ENCODE measurements at places on chromosomes 4 and X.
A peak's percentile ranks its signal among the peaks of the same experiment; 100 is the strongest.

DNA sequence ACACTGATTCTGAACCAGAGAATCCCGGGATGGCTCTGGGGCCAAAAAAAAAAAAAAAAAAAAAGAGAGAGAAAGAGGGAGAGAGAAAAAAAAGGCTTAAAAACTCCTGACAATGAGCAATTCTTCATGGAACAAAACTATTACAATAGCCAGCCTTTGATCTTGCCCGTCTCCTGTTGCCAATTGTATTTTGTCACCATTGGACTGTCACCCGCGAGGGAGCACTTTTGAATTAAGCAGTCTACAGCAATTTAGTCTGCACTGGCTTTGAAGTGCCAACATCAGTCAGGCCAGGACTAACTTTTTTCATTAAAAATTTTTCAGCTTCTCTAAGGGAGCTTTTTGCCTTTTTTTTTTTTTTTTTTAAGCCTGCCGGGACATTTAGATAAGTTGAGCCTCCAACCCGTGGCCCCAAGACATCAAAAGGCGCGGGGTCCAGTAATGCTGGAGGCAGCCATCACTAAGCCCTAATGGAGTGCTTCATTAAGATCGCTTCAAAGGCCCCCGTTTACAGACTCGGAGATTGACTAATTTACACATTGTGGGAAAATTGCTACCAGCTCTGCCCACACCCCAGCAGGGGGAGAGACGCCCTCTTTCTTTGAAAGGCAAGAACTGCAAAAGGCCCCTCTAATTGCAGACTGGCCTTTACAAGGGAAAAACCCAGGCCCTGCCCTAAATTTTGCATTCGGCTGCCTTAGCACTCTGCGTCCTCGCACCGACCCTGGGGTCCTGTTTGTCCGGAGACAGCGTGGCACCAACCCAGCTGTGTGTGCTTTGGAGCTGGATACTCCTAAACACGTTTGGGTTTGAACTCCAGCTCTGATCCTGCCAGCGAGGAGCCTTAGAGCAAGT, 98.1 kb upstream of the MSX1 start:
- no peak for DNase-seq
- H3K36me3 ChIP-seq, result no peaks in the 10 kb centered on the region
- no peak overlapping the region for H3K4me3 ChIP-seq
- H3K27me3 ChIP-seq, result peaks cover 4% of the 10 kb centered on the region
- H3K4me1 ChIP-seq, result no peaks in the 10 kb centered on the region

GRCh38 chr4:25075129-25075528, 44.4 kb upstream of the LGI2 start:
- H3K4me1 ChIP-seq, result peaks cover 7% of the 10 kb centered on the region
- no peak overlapping the region for H3K4me3 ChIP-seq
- H3K27me3 ChIP-seq, result no peaks in the 10 kb centered on the region
- no peak overlapping the region for H3K27ac ChIP-seq

- no peaks in the 10 kb centered on the region for H3K27me3 ChIP-seq
- H3K4me3 ChIP-seq, result no peak overlapping the region
- no peak overlapping the region for H3K27ac ChIP-seq
- H3K4me1 ChIP-seq, result no peaks in the 10 kb centered on the region
- DNase-seq, result no peak
- no peaks in the 10 kb centered on the region for H3K36me3 ChIP-seq
These were observed 229.7 kb upstream of the GALNT7 start for GRCh38 chr4:172938870-172939269.

- H3K27me3 ChIP-seq, result no peaks in the 10 kb centered on the region
- no peaks in the 10 kb centered on the region for H3K4me1 ChIP-seq
- DNase-seq, result no peak
- no peaks in the 10 kb centered on the region for H3K36me3 ChIP-seq
- no peak overlapping the region for H3K4me3 ChIP-seq
These were observed 388.6 kb upstream of the MAGEB2 start for GRCh38 chrX:29826742-29827141.

- H3K27me3 ChIP-seq, result no peaks in the 10 kb centered on the region
- no peaks in the 10 kb centered on the region for H3K36me3 ChIP-seq
- no peaks in the 10 kb centered on the region for H3K4me1 ChIP-seq
These were observed 1050.8 kb downstream of the C4orf33 start for GRCh38 chr4:130146773-130147172.

DNA sequence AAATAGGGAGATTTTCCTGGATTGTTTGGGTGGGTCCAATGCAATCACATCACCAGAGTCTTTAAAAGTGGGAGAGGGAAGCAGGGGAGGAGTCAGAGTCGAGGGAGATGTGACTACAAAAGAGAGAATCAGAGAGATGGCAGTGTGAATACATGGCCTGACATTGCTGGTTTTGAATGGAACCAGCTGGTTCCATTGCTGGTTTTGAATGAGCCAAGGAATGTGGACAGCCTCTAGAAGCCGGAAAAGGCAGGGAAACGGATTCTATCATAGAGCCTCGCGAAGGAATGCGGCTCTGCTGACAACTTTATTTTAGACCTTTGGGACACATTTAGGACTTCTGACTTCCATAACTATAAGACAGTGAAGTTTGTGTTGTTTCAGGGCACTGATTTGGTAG, 627.0 kb upstream of the HTR2C start:
- no peak overlapping the region for H3K27ac ChIP-seq
- no peaks in the 10 kb centered on the region for H3K27me3 ChIP-seq
- no peak for DNase-seq

DNA sequence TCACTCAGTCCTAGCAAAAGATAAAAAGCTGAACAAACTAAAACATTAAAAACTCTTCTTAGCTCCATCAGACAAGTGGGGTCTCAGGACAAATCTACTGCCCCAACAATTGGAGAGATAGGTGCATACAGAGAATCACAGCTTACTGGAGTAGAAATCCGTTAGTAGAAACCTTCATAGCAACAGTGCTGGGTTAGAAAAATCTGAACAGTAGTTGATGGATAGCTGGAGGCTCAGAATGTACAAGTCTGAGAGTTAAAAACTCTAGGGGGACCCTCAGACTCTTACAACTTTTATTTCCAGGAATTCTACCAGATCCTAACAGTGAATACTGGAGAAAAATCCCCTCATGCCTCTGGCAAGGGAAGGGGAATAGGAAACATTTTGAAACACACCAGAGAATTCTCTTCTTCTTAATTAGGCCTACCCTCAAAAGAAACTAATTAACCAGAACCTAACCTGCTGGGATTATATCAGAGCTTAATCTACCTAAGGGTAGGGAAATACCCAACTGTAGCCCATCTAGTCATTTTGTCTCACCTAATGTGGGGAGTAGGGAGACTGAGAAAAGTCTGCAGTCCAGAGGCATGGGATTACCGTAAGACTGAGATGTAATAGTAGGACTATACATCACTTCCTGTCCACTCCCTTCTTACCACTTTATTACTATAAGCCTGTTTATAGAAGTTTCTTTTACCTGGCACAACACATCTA, 165.0 kb upstream of the CTSO start:
- no peaks in the 10 kb centered on the region for H3K27me3 ChIP-seq
- no peak for DNase-seq
- no peak overlapping the region for H3K27ac ChIP-seq
- no peaks in the 10 kb centered on the region for H3K36me3 ChIP-seq
- peaks cover 2% of the 10 kb centered on the region for H3K4me1 ChIP-seq

- H3K4me1 ChIP-seq, result no peaks in the 10 kb centered on the region
- no peaks in the 10 kb centered on the region for H3K27me3 ChIP-seq
- H3K36me3 ChIP-seq, result no peaks in the 10 kb centered on the region
- H3K27ac ChIP-seq, result no peak overlapping the region
- DNase-seq, result no peak
- H3K4me3 ChIP-seq, result no peak overlapping the region
These were observed 254.4 kb downstream of the PPARGC1A start for GRCh38 chr4:23635468-23635867.

DNA sequence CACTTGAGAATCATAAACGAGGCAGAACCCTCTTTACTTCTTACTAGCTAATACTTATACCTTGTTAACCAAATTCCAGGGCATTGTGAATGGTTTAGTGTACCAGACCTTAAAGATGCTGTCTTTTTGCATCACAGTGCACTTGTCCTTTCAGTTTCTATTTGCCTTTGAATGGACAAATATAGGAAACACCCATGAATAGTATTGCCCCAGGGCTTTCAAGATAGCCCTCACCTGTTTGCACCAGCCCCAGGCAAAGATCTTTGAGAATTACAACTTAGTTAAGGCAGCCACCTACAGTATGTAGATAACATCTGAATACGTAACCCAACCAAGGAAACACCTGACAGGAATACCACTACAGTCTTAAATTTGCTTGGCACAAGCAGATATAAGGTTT, 60.8 kb upstream of the CT45A1 start:
- no peaks in the 10 kb centered on the region for H3K27me3 ChIP-seq
- no peak overlapping the region for H3K4me3 ChIP-seq
- no peak overlapping the region for H3K27ac ChIP-seq
- no peaks in the 10 kb centered on the region for H3K4me1 ChIP-seq
- no peak for DNase-seq
- H3K36me3 ChIP-seq, result no peaks in the 10 kb centered on the region

GRCh38 chrX:16986169-16986568, 39.7 kb downstream of the REPS2 start:
- no peaks in the 10 kb centered on the region for H3K4me1 ChIP-seq
- H3K27ac ChIP-seq, result no peak overlapping the region
- no peaks in the 10 kb centered on the region for H3K27me3 ChIP-seq
- no peak for DNase-seq
- H3K36me3 ChIP-seq, result no peaks in the 10 kb centered on the region

DNA sequence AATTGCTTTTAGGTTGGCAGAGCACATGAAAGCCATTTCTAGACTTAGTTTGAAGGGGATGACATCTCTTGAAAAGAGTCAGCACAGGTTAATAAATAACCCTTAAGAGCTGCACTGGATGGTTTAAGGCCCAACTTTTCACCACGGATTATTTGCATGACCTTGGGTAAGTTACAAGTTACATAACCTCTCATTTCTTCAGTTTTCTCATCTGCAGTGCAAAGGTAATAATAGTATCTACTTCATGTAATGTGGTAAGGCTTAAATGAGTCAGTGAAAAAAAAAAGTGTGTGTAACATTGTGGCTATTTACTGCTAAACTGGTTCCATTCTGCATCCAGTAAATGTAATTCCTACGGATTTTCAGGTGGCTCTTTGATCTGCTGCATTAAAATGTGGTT, 715.8 kb downstream of the CCSER1 start:
- no peaks in the 10 kb centered on the region for H3K36me3 ChIP-seq
- H3K27ac ChIP-seq, result no peak overlapping the region
- no peaks in the 10 kb centered on the region for H3K27me3 ChIP-seq

GRCh38 chr4:10875144-10875799, 190.7 kb upstream of the CLNK start:
- H3K36me3 ChIP-seq, result no peaks in the 10 kb centered on the region
- DNase-seq, result no peak
- H3K4me3 ChIP-seq, result no peak overlapping the region
- H3K27ac ChIP-seq, result no peak overlapping the region
- H3K4me1 ChIP-seq, result no peaks in the 10 kb centered on the region

GRCh38 chr4:2850966-2851798, 7.5 kb downstream of the ADD1 start:
- peak overlapping the region; percentile 53 for H3K27ac ChIP-seq
- DNase-seq, result no peak
- peaks cover 97% of the 10 kb centered on the region for H3K4me1 ChIP-seq
- H3K36me3 ChIP-seq, result peaks cover 8% of the 10 kb centered on the region

DNA sequence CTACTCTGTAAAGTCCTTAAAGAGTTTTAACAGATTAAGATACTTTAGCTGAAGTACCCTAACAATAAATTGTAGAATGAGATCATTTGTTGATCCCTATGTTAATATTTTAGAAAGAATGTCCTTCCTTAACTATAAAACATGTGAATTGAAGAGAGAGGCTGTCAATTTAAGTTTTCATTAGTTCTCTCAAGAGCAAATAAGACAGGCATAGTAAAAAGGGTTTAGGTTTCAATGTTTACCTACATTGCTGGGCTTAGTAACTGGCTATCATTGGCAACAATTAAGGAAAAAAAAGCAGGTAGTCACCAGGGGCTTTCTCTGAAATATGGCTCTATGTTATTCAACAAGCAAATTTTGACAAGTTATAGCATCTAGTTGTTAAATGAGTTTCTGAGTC, 91.5 kb downstream of the ATRX start:
- no peak overlapping the region for H3K27ac ChIP-seq
- no peaks in the 10 kb centered on the region for H3K36me3 ChIP-seq
- H3K4me1 ChIP-seq, result peaks cover 5% of the 10 kb centered on the region
